GM12892 (cell line): ENCODE measurements at places on chromosomes 4 and X.

DNA sequence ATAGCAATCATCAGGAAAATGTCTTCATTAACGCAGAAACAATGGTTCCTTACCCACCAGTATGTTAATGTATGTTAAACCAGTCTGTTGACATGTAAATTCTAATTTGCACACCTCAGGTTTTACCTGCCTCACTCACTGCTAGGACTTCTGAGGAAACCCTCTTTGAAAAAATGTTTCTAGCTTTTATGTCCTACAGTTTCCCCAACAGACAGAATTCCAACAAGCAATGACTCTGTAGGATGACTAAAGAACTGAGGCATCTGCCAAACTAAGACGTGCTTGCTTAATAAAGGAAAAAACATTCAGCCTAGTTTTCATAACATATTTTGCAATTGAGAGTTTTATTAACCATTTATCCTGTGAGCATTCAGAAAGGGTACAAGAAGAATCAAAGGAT lies 20.6 kb upstream of the SOX3 start:
- no peak for DNase-seq

GRCh38 chrX:119655125-119655524 lies 37.8 kb downstream of the SEPTIN6 start:
- DNase-seq = no peak

GRCh38 chr4:102735582-102735981 lies 25.2 kb downstream of the MANBA start:
- no peak for DNase-seq

- no peak for DNase-seq
Measured at GRCh38 chr4:154707877-154708276, 35.9 kb upstream of the LRAT start.

GRCh38 chr4:8159537-8160232 lies 1.1 kb upstream of the ABLIM2 start:
- DNase-seq = no peak

- no peak for DNase-seq
Measured at GRCh38 chrX:41108463-41109205, 23.4 kb downstream of the USP9X start.

- no peak for DNase-seq
Measured at GRCh38 chr4:113594231-113594556, 167.3 kb downstream of the CAMK2D start.

DNA sequence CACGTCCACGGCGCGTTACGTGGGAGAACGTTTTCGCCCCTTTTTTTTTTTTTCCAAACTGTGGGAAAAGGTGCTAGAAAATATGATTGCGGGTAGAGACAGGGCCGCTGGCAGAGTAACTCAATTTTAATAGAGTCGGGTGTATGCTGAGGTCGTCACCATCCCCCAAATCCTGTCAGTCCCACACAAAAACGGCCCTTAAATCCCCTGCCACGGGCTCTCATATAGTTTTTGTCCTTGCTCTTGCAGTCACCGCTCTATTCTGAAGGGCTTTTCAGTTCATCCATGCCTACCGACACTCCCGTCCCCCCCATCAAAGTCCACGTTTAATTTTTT lies 796 bp upstream of the MED14 start:
- no peak for DNase-seq

GRCh38 chr4:85824166-85824945 lies 349.4 kb downstream of the ARHGAP24 start:
- no peak for DNase-seq

DNA sequence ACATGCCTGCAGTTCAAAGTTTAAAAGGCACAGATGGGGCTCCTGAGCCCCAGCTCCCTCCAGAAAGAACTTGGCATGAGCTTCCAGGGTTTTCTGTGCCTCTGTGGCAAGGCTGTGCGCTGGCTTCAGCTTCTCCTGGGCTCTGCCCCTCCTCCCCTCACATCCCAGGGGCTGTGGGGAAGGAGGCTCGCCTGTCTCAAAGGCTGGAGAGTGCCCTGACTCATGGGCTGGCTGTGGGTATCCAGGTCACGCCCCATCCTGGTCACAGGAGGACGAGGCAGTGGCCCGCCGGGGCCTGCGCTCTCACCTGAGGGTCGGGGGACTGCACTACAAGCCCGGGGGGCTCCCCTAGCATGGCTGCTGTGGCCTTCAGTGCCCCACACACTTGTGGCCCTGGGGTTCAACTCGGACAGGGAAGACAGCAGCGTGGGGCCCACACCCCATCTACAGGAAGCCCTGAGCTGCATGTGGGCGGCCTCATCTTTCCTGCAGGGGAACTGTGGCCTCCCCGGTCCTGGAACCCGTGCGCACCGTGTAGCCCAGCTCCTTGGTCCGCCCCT lies 17.9 kb downstream of the LRPAP1 start:
- no peak for DNase-seq

- no peak for DNase-seq
Measured at GRCh38 chr4:55447831-55448230, 52.1 kb downstream of the TMEM165 start.

- DNase-seq = no peak
Measured at GRCh38 chrX:131746491-131746968, 202.7 kb downstream of the OR13H1 start.

DNA sequence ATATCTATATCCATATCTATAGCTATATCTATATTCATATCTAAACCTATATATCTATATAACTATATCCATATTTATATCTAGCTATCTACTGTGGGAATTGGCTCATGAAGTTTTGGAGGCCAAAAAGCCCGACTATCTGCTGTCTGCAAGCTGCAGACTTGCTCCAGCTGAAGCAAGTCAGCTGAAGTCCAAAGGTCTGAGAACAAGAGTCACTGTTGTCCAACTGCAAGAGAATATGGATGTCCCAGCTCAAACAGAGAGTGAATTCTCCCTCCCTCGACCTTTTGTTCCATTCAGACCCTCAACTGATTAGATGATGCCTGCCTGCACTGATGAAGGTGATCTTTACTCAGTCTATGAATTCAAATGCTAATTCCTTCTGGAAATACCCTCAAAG lies 63.3 kb upstream of the VCX start:
- no peak for DNase-seq

- no peak for DNase-seq
Measured at GRCh38 chr4:136121426-136121825, 1410.9 kb downstream of the PCDH18 start.

DNA sequence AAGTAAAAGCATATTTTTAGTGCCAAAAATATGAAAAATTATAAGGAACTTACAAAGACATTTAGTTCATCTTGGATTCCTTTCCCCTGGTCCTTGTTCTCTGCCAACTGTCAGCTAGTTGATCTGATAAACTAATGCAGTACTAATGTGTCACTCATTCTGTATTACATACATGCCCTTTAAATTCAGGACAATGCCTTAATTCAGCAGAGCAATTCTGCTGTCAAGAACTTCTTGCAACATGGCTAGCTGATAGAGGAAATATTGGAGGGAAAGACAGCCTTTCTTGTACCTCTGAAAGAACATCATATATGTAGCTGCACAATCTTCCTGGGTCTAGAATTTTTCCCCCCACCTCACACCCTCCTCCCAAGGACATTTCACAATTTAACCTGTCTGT lies 480.1 kb downstream of the RPA4 start:
- no peak for DNase-seq

GRCh38 chrX:43882294-43882681 lies at the start of gene MAOB:
Gene MAOB (minus strand): TSS chrX:43882450. CDS start chrX:43882299, 151 bp downstream.
- DNase-seq = peak; percentile 12

DNA sequence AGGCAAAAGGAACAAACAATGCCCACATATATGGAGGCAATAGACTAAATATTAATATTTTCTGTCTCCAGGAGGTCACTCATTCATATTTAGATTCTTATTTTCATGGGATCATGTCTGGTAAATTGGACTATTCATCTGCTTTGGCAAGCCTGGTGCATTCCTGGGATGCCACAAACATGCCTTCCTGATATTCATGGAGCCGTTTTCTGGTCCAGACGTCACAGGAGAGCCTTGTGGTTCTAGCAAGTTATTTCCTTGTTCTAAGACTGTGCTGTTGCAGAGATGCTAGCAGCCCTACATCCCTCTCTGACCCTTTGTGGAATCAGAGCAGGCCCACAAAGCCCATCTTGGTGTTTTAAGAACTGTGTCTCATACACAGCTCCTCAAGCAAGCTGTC lies 16.1 kb upstream of the EXOSC9 start:
- no peak for DNase-seq

- no peak for DNase-seq
Measured at GRCh38 chrX:106284431-106285025, 116.4 kb downstream of the PWWP3B start.

GRCh38 chr4:44421330-44422065 lies 27.1 kb downstream of the KCTD8 start:
- no peak for DNase-seq

GRCh38 chr4:91904556-91904955 lies 399.2 kb upstream of the GRID2 start:
- no peak for DNase-seq

DNA sequence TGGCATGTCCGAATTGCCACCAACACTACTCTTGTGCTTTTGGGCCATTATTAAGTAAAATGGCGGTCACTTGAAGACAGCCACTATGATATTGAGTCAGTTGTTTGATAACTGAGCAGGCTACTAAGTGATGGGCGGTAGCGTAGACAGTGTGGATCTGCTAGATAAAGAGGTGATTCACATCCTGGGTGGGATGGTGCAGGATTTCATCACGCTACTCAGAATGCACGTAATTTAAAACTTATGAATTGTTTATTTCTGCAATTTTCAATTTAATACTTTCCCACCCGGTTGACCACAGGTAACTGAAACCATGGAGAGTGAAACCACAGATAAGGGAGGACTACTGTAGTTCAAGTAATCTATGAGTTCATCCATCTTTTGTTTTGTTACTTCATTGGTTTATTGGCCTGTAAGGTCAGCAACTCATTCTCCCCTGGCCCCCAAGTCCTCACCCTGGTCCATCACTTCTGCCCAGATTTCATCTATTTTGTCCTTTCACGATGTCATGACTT lies 2.9 kb downstream of the ARAF start:
- no peak for DNase-seq

DNA sequence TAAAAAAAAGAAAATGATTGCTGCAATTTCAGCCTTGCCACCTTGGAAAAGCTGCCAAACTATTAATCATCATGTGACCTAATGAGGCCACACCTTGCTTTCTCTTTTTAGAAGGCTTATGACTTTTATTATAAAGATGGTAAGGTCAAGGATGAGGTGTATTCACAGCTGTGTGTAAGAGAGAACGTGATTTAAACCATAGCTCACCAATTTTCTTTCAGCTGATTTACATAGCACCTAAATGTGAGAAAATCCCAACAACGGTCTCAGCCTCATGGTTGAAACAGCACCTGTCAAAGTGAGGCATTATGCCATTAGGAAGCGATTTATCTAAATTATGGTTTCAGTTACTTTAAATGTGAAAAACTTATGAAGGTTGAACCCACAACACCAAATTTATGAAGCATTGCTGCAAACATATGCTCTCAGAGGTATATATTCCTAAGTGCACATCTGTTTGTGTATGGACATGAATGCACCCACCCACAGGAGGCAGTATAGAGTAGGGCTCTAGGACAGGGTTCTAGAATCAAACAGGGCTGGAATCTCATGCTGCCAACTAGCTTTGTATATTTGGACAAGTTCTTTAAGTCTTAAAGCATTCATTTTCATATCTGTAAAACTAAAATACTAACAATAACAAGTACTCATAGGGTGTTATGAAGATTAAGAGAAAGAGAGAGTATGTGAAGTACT lies 40.7 kb downstream of the ANXA3 start:
- DNase-seq = no peak

- DNase-seq = no peak
Measured at GRCh38 chr4:20428436-20429160, 176.9 kb downstream of the SLIT2 start.

DNA sequence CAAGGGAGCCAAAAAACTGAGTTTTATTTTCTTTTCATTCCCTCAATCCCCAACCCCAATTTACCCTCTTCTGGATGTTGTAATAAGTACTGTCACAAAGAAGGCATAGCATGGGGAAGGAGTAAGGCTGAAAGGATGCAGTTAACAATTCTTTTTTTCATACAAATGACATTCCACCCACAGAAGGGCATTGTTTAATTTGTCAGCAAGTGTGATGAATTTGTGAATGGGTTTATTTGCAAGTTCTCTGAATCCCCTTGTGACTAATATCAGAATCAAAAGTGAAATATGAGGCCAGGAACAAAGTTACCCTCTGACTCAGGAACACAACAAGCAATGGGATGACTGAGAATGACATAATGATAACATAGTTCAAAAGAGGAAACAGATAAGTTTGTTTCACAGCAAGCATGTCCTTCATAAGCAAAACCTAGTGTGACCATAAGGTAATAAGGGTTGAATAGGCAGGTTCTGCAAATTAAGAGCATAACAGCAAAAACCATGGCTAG lies 2.1 kb downstream of the GEMIN8 start:
- DNase-seq = no peak

GRCh38 chr4:98828801-98829200 lies 100.1 kb downstream of the EIF4E start:
- DNase-seq = no peak

- no peak for DNase-seq
Measured at GRCh38 chrX:130628516-130628915, 226.7 kb downstream of the RBMX2 start.

GRCh38 chr4:105483840-105484239 lies 10.0 kb upstream of the PPA2 start:
- DNase-seq = no peak

DNA sequence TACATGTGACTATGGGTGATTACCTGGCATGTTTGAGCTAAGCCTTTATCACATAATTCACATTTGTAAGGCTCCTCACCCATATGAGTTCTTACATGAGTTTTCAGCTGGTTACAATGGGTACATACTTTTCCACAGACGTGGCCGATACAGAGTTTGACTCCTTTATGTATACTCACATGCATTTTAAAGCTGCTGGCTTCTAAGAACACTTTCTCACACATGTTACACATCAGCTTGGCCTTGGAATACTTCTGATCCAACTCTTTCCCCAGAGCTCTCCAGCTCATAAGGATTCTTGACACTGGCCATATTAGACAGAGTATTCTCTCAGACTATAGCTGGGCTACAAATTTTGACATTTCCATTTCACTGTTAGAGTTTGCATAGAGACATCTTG lies 66.3 kb downstream of the TAB3 start:
- no peak for DNase-seq

DNA sequence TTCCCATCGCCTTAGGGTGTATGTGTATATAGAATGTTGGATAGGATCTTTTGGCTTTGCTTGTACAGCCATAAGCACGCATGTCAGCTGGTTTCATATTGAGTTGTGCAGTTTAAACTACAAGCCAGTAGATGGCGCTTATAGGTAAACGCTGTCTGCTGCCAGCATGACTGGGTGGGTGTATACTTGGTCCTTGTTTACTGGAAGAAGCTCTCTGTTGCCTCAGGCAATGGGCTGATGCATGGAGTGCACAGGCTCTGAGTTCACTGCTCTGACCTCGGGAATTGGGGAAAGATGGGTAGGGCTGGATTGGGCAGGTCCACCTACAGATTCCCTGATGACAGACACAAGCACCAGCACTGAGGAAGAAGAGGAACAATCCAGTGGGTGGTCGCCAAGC lies 831.5 kb downstream of the STIM2 start:
- DNase-seq = no peak

GRCh38 chrX:152958524-152959465 lies 35.1 kb downstream of the PNMA5 start:
- DNase-seq = peak; percentile 50
